ENCODE measurements at places on chromosomes 4 and X. TPM values are rescaled to one million over a fixed set of nuclear protein-coding genes. Genes with fewer than 3 reads are reported as not detected.

- no peak for DNase-seq
These were observed 134.7 kb downstream of the SHROOM3 start for GRCh38 chr4:76569706-76570105.

TEC gene
- 2.7 TPM for total RNA-seq

DNA sequence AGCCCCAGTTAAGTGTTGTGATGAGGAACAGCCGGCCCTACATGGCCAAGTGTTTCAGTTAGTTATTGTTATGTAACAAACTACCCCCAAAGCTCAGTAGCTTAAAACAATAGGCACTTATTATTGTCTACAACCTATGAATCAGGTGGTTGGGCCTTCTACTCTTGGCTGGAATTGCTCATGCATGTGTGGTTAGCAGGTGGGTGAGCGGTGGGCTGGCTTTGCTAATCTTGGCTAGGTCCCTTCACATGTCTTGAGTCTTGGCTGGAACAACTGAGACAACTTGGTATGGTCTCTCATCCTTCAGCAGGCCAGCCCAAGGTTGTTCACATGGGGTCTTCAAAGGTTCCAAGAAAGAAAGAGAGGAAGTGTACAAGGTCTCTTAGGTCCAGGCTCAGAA lies 54.5 kb upstream of the CHRNA9 start:
- DNase-seq, result no peak

MAGEB2 gene
- not detected for total RNA-seq

DNA sequence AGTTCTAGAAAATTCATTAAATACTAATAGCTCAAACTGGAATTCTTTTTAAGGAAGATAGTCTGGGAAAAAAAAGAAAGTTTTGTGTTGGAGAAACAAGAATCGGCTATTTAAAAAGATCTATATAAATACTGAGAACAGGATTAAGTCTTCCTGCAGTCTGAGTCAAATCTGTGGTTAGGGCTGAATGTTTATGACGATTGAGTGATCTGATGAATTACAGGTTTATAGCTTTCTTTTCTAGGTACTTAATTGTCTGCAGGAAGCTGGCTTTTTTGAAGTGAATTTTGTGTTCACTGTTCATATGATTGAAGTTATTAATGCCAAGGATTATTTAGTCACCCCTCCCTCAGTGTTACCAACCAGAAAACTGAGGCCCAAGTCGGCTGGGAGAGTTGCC lies 42.2 kb downstream of the TLL1 start:
- no peak for DNase-seq

- no peak for DNase-seq
These were observed 142.4 kb upstream of the FGF13 start for GRCh38 chrX:138853936-138854335.

- no peak for DNase-seq
These were observed 383.7 kb downstream of the NAF1 start for GRCh38 chr4:162782778-162783525.

SYN1 gene
- 0.49 TPM for total RNA-seq

AIFM1 gene
- total RNA-seq, result 47.7 TPM

DNA sequence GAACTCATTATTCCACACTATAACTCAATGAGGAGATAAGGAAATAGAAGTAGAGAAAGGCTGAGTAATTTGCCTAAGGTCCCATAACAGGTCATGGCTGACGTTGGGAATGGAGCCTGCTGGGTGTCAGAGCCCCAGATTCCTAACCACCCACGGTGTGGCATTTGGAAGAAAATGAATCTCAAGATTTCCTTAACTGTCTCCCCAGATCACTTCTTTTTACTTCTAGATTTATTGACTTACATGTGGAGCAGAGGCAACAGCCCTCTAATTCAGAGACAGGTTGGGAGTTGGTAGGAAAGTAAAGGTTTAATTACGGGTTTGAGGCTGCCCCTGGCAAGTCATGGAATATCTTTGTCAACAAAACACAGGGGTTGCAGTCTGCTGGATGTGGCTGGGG lies 134.0 kb downstream of the ARHGAP10 start:
- DNase-seq, result no peak

- no peak for DNase-seq
These were observed 42.5 kb upstream of the KLHL8 start for GRCh38 chr4:87262886-87263285.

DNA sequence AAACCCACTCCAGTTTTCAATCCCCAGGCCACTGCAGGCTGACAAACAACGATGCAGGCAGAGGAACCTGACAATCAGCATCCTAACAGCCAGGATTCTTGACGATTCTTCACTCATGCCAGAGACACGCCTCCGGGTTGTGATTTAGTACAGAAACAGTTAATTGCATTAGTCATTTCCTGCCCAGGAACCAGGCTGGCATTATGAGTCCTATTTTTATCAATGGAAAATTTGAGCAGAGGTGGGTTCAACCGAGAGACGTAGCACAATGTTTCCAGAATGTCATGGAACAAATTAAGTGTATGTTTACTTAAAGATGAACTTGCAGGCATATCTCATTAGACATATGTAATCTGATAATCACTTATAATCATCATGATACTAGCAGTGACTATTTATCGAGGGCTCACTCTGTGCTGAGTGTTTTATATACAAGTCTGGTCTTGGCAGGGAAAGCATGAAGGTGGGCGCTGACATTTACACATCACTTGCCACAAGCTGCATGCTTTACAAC lies 159.7 kb downstream of the NSUN7 start:
- DNase-seq, result peak; percentile 68

DNA sequence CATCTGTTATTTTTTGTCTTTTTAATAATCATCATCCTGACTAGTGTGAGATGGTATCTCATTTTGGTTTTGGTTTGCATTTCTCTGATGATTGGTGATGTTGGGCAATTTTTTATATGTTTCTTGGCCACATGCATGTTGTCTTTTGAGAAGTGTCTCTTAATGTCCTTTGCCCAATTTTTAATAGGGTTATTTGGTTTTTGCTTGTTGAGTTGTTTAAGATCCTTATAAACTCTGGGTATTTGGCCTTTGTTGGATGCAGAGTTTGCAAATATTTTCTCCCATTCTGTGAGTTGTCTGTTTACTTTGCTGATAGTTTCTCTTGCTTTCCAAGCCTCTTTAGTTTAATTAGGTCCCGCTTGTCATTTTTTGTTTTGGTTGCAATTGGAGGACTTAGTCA lies 152.1 kb upstream of the MED14 start:
- DNase-seq, result no peak

DNA sequence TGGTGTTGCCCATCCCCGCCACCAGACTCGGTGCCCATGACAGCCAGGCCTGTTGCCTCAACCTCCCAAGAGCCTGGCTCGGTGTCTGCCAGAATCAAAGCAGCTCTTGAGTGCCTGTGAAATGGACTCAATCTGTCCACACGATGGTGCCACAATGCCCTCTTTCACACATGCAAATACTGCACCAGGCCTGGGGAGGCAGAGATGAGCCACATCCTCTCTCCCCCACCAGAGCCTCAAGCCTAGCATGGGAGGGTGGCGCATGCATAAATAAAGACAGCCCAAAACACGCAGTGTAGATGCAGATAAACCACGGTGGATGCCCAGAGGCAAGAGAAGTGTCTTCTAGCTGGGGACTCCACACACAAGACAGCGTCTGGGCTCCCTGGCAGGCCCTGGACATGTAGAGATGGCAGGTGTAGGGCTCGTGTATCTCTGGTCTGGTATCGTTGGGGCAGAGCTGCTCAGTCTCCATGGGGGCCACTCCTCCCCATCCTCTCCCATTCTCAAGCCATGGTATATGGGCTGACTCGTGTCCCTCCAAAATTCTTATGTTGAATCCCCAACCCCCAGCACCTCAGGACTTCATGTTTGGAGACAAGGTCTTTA lies 65.6 kb downstream of the JAKMIP1 start:
- DNase-seq, result peak; percentile 83

DNA sequence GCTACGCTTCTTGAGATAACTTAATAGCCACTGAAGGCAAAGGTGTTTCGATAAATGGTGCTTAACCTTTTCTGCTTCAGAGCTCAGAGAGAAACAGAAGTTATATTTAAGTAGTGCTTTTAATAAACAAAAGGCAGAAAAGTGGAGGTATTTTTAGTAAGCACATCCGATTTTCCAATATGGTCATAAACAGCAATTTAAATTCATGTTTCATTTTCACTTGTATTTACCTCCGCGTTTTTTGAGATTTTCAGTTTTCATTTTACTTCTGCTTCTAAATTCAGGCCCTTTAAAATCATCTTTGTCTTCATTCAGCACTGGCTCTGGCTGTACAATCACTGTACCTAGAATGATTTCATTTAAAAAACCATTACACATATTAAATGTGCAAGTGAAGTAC lies 92.4 kb downstream of the ATRX start:
- no peak for DNase-seq

SSX3 gene
- not detected for total RNA-seq

DNA sequence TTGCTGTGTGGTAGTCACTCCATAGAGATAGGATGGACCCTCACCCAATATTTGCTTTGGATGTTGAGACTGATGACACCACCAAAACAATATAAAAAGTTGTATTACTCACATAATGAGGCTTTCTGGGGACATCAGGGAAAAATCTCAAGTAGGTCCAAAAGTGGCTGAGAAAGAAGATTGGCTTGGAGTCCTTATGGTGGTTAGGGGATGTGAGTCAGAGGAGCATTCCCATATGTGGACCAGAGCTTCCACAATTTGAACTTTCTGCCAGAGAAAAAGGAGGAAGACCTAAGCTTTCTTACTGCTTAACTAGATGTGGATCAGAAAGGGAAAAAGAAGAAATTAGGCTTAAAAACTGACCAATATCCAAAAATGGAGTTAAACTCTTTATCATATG lies 460.5 kb downstream of the SH3BGRL start:
- no peak for DNase-seq

GRCh38 chr4:90184560-90184959 lies 57.4 kb downstream of the CCSER1 start:
- no peak for DNase-seq

- no peak for DNase-seq
These were observed 199.9 kb downstream of the PCDH7 start for GRCh38 chr4:30920043-30920442.

GRCh38 chr4:148300877-148301276 lies 141.3 kb downstream of the NR3C2 start:
- DNase-seq, result no peak

JCHAIN gene
- total RNA-seq, result not detected

GRCh38 chr4:52848254-52848653 lies 13.9 kb upstream of the RASL11B start:
- DNase-seq, result no peak

DNA sequence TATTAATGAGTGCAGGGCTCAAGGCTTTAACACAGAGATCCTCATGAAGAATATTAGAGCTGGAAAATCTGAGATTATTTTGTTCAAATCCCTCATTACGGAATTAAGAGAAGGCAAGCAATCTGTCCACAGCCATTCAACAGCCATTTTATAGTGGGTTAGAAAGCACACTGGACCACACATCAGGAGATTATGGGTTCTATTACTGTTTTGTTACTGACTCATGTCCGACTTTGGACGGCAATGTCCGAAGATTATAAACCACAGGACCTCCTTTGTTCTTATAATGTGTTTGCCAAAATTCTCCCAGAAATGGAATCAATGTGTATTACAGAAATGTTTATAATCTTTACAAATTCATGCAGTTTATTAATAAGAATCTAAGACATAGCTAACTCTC lies 8.1 kb downstream of the LAMTOR3 start:
- DNase-seq, result no peak

ITM2A gene
- total RNA-seq, result 113 TPM

DNA sequence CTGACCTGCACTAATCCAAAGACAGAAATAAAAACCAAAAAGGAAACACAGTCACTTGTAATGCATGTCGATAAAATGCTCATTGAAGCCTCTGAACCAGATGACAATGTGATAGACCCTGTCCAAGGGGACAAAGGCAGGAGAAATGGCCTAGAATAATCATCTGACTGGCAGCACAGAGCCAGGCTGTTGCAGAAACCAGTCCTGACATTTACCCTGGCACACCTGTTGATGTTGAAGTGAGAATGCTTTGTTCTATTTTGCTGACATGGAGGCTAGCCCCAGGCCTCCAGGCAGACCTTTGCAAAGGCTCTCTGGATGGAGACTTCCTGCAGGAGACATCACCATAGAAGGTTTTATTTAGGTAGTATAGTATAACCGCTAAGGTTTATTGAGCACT lies 41.0 kb downstream of the TFDP3 start:
- no peak for DNase-seq

DNA sequence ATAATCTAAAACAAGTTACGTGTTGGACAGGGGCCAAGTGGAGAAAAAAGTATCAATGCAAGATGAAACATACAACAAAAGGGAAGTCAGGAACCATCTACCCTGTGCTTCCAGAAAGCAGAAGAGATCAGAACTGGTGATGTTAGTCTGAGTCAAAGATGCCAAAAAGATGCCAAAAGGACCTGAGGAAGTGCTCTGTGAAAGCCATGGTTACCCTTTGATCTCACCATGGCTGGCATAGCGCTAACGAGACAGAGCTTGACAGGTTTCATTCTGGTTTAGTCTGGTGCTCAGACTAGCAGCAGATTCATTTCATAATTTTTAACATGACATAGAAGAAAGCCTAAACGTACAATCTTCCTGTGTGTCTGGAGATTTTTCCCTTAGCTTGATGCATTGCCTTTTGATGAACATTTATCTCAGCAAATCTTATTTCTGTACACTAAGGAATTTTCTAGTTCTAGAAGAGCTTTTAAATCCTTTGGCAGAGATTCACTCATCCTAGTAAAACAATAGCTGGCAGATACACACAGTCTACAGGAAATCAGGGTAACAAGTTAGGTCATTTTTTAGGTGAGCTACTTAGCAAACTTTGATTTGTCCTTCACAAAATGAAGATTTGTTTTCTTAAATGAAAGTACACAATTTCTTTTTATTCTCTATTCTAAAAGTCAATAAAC lies 87.7 kb downstream of the COL25A1 start:
- no peak for DNase-seq

GRCh38 chrX:13985697-13986435 lies 43.8 kb downstream of the GEMIN8 start:
- no peak for DNase-seq

- no peak for DNase-seq
These were observed 48.0 kb downstream of the SORCS2 start for GRCh38 chr4:7240306-7240705.

DNA sequence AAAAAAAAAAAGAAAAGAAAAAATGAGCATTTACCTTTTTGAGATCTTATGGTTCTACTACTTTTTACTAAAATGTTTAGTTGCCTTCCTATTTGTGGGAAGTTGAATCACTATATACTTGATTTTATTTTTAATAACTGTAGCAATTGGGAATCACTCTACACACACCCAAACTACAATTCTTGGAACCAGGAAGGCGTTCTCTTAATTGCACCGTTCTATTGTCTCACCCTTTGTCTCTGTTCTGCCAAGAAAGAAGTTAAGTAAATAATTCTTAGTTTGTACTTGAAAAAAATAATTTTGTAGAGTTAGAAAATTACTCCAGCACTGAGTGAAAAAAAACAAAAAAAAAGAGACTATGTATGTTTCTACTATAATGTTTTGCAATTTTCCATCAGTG lies 62.7 kb downstream of the ATOH1 start:
- no peak for DNase-seq

GRCh38 chr4:146428298-146428697 lies 93.4 kb downstream of the SLC10A7 start:
- no peak for DNase-seq

SH2D1A gene
- total RNA-seq, result 51.7 TPM
